ENCODE measurements at places on chromosomes 2 and 18.

GRCh38 chr2:102424754-102425153 is 1.8 kb downstream of the IL18RAP start:
- DNase-seq, result no peak

DNA sequence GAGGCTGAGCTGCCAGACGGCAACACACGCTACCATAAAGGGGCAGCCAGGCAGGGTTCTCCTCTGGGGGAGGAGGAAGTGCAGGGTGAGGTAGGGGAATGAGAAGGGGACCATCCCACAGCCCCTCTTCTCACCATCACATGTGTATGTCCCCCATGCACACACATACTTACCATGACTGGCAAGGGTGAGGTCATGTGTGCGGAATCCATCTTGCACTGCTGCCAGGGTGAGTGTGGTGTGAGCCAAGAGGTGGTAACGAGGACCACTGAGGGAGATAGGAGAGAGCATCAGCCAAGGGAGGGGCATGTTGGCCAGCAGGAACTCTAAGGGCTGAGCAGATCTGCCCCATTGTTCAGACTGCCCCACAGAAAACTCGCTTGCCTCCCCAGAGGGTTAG is 7.1 kb downstream of the WDR54 start:
- no peak for DNase-seq

GRCh38 chr2:71166812-71167211 is 36.4 kb downstream of the MPHOSPH10 start:
- no peak for DNase-seq

DNA sequence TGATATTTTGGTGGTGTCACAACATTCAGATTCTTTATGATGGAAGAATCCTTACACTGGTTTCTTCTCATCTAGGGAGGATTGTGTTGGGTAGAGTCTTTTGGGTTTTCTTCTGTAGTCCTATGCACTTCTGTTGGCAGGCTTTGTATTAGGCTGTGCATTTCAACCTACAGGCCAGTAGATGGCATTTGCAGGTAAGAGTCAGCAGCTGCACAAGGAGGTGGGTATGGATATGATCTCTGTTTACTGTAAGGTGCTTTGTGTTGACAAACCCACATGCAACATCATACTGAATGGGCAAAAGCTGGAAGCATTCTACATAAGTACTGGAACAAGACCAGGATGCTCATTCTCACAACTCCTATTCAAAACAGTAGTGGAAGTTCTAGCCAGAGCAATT is 656.8 kb downstream of the METTL4 start:
- DNase-seq, result no peak

DNA sequence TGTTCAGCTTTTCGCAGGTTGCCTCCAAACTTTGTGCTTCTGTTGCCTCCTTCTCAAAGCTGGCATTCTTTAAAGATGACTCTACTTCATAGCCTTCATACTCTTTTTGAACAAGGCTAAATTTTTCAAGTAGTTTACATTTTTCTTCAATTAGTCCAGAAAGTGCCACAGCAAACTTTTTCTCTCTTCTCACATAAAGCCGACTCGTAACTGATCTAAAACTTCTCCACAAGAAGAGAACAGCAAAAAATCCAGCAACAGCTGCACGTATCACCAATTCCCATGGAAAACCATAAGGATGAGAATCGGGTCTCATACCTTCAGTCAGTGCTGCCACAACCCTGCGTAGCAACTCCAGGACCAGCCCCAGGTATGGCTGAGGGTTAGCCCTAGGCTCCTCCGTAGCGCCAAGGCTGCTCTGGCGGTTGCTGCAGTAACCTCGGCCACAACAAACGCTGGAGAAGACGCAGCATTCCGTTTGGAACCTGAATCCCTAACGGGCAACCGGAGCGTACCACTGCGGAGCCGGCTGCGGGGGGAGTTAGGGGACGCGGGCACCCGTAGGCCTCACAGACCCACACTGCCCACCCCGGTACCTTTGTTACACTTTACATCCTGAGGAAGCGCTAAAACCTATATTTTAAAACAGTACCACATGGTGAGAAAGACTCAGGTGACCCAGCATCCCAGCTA is at the start of gene CTAGE1:
CTAGE1 (minus strand) TSS at position 420 of the 693 bp plus-strand sequence; CDS start at position 316, 104 bp downstream.
- no peak for DNase-seq

DNA sequence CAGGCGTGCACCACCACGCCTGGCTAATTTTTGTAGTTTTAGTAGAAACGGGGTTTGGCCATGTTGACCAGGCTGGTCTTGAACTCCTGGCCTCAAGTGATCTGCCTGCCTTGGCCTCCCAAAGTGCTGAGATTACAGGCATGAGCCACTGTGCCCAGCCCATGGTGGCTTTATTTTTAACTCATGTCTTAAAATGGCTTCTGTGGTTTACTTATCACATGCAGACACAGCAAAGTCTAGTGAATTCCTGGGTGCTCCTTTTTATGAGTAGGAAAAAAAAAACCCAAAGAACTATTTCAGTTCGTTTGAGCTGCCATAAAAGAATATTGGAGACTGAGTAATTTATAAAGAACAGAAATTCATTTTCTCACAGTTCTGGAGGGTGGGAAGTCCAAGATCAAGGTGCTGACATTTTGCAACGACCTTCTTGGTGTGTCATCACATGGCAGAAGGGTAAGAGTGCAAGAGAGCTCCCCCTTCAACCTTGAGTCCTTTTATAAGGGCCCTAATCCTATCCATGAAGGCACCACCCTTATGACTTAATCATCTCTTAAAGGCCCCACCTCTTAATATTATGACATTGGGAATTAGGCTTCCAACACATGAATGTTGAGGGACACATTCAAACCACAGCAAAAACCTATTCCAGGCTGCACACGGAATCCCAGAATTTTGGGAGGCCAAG is 12.6 kb upstream of the REL start:
- DNase-seq, result no peak

- no peak for DNase-seq
These were observed 54.4 kb downstream of the SLC4A3 start for GRCh38 chr2:219681694-219682300.

- no peak for DNase-seq
These were observed 57.8 kb upstream of the NABP1 start for GRCh38 chr2:191620144-191620543.

GRCh38 chr18:13813271-13813849 is 10.6 kb upstream of the MC5R start:
- DNase-seq, result peak; percentile 77

DNA sequence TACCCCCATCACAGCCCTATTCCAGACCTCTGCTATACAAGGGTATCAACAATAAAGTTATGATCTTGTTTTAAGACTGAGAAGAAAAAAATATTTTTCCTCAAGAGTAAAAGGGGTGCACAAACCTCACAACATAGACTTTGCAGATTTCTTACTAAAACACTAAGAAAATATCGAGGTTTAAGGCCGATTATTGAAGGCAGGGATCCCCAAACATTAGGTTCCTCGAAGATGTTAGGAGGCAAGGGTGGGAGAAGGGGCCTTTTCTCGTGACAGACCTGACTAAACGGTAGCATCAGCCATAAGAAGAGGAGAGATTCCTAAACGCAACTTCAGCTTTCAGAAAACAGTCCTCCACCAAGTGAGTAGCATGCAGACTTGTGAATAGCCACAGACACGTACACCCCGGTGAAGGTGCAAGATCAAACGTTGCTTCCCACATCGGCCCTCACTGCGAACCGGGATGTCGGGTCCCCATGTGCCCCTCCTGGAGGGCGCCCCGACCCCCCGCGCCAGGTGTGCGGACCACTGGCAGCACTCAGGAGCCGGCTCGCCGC is 678 bp downstream of the PIAS2 start:
- peak; percentile 70 for DNase-seq

DNA sequence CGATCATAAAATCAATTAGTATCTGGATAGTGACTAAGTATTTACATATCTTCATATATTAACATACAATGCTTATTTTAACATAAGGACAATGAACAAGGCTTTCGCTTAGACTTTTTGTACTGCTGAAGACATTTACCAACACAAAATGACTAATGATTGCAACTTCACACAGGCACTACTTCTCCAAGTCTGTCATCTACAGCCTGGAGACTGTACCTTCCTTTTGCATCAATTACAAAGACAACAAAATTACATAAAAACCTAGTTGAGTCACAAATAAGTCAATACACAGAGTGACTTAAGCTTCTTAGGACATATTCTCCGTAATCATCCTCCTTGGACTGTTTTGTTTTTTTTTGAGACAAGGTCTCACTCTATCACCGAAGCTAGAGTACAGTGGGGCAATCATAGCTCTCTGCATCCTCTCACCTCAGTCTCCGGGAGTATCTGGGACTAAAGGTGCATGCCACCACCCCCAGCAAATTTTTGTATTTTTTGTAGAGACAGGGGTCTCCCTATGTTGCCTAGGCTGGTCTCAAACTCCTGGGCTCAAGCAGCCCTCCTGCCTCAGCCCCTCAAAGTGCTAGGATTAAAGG is 15.9 kb downstream of the PUM2 start:
- no peak for DNase-seq

- no peak for DNase-seq
These were observed 101.1 kb downstream of the HS1BP3 start for GRCh38 chr2:20549691-20550348.

GRCh38 chr2:85915606-85916303 is 27.0 kb upstream of the ST3GAL5 start:
- no peak for DNase-seq

DNA sequence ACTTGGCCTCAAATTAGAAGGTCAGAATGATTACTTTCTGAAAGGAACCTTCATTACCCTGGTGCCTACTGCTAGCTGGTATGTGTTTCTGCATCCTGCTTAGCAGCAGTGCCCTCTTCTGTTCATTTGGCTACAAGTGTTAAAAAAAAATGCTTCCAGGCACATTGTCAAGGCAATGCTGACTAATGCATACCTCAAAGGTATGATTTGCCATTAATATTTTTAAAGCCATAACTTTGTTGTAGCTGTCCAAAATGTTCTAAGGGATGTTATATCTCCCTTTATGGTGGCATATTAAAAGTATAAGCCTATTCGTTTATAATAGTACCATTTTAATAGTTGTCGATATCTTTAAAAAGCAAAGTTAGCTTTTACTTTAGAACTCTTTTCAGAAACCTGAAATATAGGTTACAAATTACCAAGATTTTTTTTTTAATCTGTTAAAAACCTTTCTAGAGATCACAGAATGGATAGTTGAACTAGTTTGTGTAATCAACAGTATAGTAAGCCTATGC is 52.0 kb upstream of the FAM171B start:
- DNase-seq, result peak; percentile 75

- DNase-seq, result no peak
These were observed 93.6 kb downstream of the SATB2 start for GRCh38 chr2:199364153-199364552.

DNA sequence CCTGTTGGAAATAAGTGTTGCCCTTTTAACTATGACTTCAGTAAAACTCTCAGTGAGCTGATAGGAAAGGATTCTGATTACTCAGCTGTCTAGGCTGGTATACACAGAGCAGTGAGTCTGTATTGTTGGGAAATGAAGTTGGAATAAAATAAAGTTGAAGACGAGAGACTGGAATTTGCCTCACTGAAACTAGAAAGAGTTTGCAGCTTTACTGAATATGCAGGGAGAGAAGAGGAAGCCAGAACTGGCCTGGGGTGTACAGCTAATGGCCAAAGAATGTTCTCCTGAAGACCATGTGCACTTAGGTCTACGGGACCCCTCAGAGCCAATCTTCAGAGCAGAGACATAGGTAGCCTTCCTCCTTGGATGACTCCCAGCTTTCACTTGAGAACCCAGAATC is 26.5 kb downstream of the EIF4E2 start:
- no peak for DNase-seq

DNA sequence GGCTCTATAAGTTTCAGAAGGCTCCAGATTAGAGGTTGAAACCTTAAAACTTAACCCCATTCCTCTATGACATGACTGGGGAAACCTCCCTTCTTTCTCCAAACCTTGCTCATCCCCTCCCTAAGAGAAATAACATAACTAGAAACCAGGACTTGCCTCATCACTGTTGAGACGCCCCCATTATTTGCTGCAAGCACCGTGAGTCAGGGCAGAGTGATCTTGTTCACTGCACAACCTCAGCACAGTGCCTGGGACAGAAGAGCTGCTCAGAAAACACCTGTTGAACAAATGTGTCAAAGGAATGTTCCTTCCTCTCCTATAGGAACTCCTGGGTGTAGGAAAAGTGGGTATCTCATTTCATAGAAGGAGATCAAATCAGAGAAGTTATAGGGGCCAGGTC is 132.7 kb upstream of the CTAGE1 start:
- no peak for DNase-seq

GRCh38 chr2:205283736-205284270 is 398.5 kb upstream of the NRP2 start:
- no peak for DNase-seq

- no peak for DNase-seq
These were observed 28.9 kb downstream of the NCK2 start for GRCh38 chr2:105773568-105773967.

GRCh38 chr18:48949050-48949605 is 1.6 kb downstream of the SMAD7 start:
- DNase-seq, result peak; percentile 47

DNA sequence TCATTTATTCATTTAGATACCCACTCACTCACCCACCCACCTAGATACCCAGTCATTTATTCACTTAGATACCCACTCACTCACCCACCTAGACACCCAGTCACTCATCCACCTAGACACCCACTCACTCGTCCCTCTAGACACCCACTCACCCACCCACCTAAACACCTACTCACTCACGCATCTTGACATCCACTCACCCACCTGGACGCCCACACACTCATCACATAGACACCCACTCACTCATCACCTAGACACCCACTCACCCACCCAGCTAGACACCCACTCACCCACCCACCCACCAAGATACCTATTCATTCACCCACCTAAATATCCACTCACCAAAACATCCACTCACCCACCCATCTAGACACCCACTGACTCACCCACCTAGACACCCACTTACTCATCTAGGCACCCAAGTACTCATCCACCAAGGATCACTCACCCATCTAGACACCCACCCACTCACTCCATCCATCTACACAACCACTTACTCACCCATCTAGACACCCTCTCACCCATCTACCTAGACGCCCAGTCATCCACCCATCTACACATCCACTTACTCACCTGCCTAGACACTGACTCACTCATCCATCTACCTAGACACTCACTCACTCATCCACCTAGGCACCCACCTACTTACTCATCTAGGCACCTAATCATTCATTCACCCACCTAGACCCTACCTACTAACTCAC is 723.7 kb upstream of the RAB6C start:
- no peak for DNase-seq

- no peak for DNase-seq
These were observed 62.1 kb downstream of the RMDN2 start for GRCh38 chr2:37987098-37987775.

- no peak for DNase-seq
These were observed 201.5 kb upstream of the RAB6C start for GRCh38 chr2:129777762-129778583.

DNA sequence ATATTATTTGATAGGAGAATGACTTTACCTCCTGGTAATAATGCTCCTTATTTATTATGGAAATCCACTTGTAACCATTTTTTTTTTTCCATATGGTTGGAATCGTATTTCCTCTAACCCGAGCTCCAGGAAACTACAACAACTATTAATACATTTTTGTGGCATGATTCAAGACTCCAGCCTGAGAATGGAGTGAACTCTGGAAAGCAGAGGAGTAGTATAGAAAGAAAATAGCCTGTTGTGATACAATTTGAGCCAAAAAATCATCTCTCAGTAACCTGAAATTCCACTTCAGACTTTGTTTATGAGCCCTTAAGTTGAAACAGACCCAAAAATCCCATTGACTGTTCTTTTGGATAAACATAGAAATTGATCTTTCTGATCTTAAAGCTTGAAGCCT is 921.1 kb downstream of the SOCS6 start:
- DNase-seq, result no peak

GRCh38 chr2:25528173-25528572 is 145.2 kb downstream of the DTNB start:
- no peak for DNase-seq

- DNase-seq, result no peak
These were observed 75.6 kb downstream of the SRD5A2 start for GRCh38 chr2:31505111-31505510.

Measured in cerebellar cortex (tissue), 1 donor.